ENCODE measurements at places on chromosomes 12 and 14.

GRCh38 chr14:21385188-21385904, 1.5 kb upstream of the SUPT16H start:
- no peak for DNase-seq

- no peak for DNase-seq
These were observed 57.2 kb downstream of the ESRRB start for GRCh38 chr14:76432827-76433752.

GRCh38 chr12:118541071-118541470, 164.7 kb downstream of the SUDS3 start:
- no peak for DNase-seq

DNA sequence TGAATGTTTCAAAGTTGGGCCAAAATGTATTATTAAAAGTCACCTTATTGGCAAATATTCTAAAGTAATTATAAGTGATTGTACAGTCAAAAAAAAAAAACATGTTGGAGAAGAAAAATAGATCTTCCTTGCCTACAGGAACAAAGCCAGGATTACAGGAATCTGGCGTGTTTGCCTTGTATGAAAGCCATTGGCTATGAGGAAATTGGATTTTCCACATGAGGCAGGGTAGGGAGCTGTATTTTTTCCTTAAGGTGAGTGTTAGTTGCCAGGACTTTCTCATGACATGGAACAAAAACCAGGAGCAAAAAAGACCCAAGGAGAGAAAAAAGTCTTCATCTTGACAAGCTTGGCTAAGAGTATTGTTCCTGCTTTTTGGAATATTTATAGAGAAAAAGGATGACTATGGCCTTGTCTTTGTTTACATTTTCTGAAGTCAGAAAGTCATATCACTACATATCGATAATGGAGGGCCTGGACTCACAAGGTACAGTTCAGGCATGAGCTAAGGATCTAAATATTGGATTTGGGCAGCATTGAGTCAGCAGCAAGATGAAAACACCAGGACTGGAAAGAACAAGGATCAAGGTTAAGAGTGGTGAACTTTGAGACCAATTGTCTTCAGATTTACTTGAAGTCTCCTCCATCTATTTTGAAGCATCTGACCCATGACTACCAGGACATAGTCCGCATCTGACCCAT, 68.4 kb upstream of the FLRT2 start:
- DNase-seq, result no peak

DNA sequence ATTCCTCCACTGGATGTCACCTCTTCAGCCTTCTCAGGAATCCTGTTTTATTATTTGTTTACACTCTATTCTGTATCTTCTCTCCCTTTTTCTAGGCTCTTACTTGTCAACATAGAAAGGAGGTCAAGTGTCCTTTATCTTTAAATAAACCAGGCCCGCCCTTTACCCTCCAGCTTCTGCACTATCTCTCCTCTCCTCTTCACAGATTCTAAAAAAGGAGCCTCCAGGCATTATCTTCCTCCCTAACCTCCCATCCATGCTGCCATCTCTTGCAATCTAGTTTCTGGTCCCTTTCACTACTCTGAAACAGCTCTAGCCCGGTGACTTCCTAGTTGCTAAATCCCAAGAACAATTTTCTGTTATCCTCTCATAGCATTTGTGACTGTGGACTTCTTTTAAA, 24.1 kb upstream of the ARID2 start:
- no peak for DNase-seq

DNA sequence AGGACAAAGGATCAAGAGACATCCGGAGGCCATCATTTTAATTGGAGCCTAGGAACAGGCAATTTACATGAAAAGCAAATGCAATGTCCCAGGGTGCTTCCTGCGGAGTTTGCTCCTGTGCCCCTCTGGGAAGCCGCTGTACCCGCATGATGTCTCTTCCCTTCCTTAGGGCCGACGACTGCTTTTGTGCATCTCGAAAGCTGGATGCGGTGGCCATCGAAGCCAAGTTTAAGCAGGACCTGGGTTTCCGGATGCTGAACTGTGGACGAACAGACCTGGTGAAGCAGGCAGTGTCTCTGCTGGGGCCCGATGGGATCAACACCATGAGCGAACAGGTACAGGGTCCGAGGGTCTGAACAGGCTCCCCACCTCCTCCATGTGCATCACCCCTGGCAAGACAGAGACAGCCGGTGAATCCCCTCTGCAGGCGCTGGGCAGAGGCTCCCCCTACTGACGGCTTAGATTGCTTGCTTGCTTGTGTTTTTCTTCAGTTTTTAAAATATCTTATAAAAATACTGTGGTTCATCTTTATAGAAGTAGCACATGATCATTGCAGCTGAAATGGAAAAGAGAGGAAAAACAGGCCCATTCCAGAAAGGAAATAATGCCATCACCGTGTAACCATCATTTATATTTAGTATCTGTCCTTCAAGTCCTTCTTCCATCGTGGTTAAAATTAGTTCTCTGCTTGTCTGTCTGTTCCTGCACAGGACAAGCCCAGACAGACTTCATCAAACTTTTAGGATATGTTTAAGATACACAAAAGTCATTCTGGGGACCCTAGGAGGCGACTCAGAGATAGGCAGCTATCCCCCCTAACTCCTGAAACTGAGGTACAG, 75.4 kb upstream of the PWP1 start:
- no peak for DNase-seq

GRCh38 chr12:113438523-113439300, 16.5 kb downstream of the SDSL start:
- DNase-seq, result no peak

GRCh38 chr14:64986648-64987437, at the start of gene FNTB:
FNTB (plus strand) TSS chr14:64986895; CDS start chr14:64986954, 59 bp downstream.
- DNase-seq, result peak; percentile 83

DNA sequence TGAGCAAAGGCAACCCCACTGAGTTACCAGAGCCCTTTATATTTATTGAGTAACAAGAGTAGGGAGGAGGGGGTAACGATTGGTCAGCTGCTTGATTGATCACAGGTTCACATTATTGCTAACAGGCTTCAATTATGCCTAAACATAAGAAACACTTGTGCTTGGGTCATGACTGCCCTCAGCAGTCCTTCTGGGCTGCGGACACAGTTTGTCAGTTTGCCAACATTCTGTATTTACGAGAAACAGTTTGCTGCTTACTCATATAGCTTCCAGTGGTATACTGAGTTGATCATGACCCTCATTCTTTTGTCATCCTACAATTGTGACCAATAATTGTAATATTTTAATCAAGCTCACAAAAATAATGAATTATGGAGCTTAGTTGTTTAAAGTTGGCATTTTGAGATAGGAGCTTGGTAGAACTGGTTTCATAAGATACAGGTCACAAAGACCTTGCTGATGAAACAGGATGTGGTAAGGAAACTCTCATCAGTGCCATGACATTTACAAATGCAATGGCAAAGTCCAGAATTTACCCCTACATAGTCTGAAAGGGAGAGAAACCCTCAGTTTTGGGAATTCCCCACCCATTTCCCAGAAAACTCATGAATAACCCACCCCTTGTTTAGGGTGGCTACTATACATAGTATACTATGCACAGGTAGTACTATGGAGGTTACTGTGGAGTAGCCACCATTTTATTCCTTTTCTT, 1421.0 kb upstream of the FLRT2 start:
- DNase-seq, result no peak

GRCh38 chr14:61720294-61720661, 25.0 kb downstream of the HIF1A start:
- no peak for DNase-seq

GRCh38 chr12:53871367-53871766, 67.3 kb upstream of the HOXC13 start:
- DNase-seq, result no peak

- peak; percentile 44 for DNase-seq
These were observed 13.1 kb downstream of the ASIC1 start for GRCh38 chr12:50070314-50071060.

DNA sequence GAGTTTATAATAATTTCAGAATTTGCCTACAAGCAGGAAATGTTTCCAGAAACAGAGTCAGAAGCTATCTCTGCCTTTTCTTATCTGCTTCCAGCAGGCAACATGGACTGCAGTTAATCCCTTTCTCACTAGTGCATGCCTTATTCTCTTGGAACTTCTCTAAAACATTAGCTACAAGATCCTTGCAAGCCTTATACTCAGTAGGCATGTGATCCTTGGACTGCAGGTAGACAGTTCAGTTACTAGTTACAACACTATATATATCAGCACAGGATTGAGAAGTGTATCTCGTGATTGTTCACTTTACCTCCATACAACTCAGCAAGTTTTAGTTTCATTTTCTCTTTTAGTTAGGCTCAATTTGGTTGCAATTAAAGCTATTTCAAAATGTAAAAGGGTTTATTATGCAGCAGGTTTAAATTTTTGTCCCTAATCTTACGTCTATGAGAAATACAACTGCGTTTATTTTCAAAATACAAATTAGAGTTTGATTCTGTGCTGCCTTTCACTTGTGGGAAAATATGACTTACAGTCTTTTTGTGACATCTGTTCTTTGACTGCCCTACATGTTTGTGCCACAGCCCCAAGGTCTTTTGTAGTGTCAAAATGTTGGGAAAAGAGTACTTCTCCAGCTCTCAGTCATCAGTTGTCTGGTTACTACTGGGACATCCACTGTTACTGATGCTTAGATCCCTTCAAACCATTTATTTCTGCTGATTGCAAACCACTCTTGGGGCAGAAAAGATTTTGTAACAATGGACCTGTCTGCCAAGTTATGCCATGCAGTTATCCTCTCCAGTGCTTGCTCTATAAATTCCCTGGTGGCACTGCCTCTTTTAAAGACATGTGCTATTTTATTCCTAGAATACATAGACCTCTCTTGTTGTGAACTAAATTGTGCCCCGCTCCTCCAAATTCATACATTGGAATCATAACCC, 709.0 kb upstream of the FOXG1 start:
- no peak for DNase-seq

DNA sequence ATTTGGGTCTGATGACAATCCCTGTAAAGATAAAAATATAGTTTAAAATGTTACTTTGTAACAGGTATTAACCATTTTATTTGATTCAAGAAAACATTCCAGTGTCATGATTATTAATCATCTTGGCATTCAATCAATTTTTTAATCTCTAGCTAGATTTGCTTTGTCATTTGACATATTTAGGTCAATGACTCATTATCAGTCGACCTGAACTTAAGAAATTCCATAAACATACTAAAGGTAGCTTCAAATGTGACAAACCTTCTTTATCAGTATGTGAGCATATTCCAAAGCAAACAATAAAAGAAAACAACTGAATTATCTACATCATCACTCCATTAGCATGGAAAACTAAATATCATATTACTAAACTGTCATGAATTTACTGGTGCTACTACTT, 50.8 kb upstream of the CDKL1 start:
- no peak for DNase-seq

DNA sequence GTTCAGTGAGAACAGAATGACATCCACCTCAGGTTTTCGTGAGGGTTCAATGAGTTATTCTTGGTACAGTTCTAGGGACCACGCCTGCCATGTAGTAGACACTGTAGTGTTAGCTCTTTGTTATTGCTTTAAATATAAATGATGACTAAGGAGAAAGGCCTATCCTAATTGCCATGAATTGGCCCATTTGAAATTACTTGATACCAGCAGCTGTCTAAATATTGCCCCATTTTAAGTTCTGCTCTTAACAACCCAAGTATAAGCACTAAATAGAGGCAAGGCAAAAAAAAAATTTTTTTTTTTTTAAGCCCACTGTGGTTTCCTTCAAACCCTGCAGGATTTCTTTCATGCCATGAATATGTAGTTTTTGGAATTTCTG, 84.5 kb downstream of the BORCS5 start:
- no peak for DNase-seq

DNA sequence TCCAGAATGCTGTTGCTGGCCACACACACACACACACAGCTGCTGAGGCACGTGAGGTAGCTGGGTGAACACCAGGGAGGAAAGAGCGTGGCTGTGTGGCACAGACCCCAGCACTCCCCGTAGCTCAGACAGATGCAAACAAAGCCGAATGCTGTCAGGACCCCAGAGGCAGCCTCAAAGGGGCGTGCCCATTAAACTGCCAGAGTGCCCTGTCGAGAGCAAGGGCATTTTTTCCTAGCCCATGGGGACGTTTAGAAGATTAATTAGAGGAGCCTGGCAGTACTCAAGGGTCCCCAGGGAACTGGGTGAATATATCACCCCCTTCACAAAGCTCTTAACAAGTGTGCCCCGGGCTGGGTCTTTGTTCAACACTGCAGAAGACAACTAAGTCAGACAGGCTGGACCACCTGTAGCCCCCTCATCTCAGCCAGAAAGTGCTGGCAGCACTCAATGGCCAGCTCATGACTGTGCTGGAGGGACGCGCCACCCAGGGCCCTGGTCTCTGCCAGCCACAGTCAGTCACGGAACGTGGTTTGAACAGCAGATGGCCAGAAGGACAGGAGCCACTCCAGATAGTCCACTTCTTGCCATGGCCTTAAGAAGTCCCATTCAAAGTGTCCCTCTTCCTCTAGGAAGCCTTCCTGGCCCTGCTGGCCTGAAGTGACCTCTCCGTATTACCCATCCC, 37.5 kb downstream of the TTC7B start:
- no peak for DNase-seq

GRCh38 chr12:115351514-115352077, 667.6 kb upstream of the TBX3 start:
- DNase-seq, result no peak

DNA sequence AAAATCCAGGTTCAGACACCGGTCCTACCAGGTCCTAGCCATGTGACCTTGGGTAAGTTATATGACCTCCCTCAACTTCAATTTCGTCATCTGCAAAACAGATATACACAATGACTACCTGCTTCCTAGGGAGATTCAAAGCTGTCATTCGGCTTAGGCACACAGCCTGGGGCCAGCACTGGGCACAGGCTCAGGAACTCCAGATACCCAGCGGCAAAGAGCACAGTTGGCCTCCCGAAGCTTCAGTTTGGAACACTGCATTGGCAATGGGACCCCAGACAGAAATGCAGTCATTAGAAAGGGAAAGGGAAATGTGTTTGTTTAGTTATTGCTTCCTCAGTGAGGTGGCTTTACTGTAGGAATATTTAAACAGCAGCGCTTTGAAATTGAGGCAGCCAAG, 11.4 kb downstream of the PLEKHG6 start:
- no peak for DNase-seq

DNA sequence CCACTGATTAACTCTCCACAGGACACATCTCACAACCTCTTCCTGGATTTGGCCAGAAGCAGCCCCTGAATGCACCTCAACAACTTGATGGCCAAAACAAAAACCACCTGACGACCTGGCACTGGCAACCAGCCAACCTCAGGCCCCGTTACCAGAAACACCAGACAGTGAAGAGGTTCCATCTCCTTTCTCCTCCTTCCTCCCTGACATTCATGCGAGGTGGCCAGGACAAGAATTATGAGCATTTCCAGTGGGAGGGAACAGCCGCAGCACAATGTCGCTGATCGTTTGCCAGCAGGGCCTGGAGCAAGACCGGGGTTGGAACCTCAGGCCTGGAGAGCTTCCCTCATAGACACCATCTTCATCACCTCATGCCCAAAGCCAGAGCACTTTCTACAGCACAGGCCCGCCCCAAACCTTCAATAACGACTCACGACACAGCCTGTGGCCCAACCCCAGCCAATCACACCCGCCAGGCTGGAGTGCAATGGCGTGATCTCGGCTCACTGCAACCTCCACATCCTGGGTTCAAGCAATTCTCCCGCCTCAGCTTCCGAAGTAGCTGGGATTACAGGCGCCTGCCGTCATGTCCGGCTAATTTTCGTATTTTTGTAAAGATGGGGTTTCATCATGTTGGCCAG, 48.7 kb downstream of the CCDC88C start:
- no peak for DNase-seq

All from stimulated activated CD4-positive, alpha-beta T cell treated with anti-CD3 and anti-CD28 coated beads, Interleukin-15, amount 100 ng/mL, for 1 hour (primary cell).